ENCODE measurements at places on chromosomes 5 and 9.

GRCh38 chr5:175889910-175890684, 18.7 kb downstream of the CPLX2 start:
- no peak for DNase-seq

- peak; percentile 33 for DNase-seq
Measured at GRCh38 chr9:36328798-36329411, 70.7 kb upstream of the GNE start.

GRCh38 chr5:156329171-156329611, 2.2 kb downstream of the SGCD start:
- no peak for DNase-seq

DNA sequence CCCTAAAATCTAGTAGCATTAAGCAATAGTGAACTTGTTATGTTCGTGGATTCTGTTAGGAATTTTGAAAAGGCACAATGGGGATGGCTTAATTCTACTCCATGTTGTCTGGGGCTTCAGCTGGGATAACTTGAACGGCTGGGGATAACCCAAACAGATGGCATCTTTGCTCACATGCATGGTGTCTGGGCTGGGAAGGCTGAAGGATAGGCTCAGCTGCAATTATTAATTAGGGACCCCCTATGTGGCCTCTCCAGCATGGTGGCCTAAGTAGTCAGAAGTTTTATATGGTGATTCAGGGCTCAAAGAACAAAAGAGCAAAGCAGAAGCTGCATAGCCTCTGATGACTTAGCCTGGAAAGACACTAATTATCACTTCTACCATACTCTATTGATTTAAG, 551.1 kb downstream of the PSAT1 start:
- no peak for DNase-seq

DNA sequence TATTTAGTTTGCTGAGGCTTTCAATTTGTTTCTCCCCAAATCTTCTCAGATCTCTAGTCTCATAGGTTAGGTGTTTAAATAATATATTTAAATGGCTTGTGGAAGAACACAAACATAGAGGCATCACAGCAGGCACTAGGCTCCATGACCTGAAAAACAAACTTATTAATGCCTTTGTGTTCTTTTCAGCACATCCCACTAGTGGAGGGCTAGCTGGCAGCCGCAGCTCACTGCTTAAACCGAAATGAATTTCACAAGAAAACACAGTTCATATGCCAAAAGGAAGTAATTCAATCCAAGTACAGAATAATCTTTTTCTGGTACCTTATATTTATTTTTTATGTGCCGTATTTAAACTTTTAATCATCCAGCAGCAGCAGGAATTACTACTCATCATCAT, 382.5 kb downstream of the PLK2 start:
- no peak for DNase-seq

GRCh38 chr9:91426123-91426745, 2.6 kb upstream of the NFIL3 start:
- peak; percentile 20 for DNase-seq

- DNase-seq: no peak
Measured at GRCh38 chr5:125343015-125343414, 596.6 kb upstream of the ZNF608 start.

- DNase-seq: no peak
Measured at GRCh38 chr5:143966280-143966679, 154.3 kb downstream of the HMHB1 start.

DNA sequence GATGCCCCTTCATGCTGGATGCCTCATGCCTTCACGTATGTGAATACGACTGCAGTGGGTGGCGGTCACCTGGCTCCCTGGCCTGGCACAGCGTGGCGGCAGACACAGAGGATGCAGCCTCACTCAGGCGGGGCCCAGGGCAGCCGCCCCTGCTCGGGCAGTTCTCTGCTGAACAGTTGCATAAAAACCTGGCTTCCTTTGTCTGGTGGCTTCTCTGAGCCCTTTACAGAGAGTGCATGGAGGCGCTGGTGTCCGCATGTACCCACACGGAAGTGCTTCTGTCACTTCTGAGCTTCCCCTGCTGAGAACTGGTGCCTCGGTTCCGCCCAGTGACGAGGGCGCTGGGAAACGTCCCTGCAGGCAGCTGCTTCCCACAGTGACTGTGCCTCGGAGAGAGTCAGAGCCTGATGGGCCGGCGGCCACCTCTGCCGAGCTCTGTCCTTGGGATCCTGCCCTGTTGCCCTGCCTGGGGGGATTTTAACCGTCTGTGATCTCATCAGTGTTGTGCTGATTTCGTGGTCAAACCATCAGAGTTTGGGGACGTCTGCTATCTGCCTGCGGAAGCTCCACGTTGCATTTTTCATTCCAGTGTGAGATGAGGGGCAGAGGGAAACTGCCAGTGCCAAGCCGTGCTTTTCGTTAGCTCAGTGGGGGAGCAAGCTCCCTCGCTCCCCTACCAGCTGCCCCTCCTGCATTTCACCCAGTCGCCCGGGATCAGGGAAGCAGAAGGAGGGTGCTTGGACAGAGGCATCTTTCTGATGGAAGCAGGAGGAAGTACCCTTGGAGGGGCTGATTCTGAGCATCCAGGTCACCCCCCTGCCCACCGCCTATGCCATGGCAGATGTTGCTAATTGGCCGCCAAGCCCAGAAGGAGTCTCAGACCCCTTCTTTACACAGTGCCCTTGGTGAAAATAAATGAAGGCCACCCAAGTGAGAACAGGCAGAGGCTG, 153.0 kb upstream of the COL5A1 start:
- DNase-seq: no peak

Measured in GDM1 (cell line).